ENCODE measurements at places on chromosomes 6 and 20.

- no peak for DNase-seq
Measured at GRCh38 chr6:142721215-142721920, 223.6 kb downstream of the HIVEP2 start.

DNA sequence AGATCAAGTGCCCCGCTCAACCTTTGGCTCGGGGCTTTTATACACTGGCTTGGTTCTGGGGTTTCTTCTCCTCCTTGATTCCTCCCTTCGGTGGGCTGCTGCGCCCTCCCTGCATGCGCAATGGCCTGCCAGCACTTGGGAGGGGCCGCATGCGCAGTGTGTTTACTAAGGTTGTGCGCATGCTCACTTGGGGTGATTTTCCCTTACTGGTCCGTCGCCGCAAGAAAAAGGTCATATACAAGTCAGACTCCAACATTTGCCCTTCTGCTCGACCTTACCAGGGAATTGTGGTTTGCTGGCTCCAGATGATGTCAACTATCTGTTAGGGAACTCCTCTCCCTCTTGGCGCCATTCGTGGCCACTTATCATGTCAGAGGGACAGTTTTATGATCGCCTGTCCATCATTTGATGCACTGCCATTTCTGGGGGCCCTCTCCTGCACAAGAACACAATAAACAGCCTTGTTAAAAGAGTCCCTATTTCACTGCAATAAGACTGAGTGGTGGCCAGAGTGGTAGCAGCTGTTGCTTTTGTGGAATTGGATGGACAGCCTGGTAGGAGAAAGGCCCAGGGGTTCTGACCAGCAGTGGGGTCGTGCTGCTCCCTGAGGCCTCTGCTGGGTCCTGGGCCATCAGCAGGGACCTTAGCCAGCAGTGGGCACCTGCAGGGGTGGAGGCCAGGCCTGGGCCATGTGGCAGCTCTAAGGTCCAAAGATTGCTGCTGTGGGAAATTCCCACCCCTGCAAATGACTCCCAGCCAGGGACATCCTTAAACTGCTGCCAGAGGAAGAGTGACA, 2.8 kb upstream of the LBP start:
- no peak for DNase-seq

DNA sequence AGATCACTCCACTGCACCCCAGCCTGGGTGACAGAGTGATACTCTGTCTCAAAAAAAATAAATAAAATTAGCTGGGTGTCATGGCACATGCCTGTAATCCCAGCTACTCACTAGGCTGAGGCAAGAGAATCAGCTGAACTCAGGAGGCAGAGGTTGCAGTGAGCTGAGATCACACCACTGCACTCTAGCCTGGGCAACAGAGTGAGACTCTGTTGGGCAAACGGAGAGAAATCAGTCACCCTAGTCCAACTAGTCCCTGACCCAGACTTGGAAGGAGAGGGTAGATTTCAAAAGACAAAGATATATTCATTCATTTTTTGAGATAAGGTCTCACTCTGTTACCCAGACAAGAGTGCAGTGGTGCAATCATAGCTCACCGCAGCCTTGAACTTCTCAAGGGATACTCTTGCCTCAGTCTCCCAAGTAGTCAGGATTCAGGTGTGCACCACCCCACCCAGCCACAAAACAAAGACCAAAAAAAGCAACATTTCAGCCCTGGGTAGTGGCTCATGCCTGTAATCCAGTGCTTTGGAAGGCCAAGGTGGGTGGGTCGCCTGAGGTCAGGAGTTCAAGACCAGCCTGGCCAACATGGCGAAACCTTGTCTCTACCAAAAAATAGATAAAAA, 26.2 kb upstream of the NCOA3 start:
- no peak for DNase-seq

DNA sequence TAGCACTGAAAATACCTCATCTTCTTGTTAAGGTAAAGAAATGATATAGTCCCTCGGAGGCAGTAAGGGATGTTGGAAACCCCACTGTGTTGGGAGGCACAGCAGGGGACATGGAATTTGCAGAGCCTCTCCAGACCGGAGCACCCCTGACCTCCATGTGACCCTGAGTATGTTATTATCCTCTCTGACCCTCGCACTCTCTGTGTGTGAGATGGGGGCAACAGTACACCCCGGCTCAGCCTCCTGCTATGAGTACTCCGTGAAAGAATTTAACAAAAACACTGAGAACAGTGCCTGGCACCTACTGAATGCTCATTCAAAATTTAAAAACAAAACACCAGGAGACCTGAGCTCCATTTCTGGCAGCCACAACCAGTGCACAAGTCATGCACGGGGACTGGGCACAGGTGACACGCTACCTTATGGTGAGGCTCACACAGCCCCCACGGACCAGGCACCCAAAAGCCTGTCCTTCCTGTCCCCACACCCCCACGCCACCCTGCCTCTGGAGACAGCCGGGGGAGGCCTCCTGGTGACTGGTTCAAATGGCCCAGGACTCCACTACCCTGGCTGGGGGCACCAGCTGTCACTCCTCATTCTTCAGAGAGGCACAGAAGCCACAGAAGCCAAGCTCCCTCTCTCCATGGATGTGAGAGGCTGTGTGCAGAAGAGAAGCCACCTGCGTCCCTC, 6.1 kb downstream of the NINL start:
- DNase-seq = no peak

GRCh38 chr6:168418711-168419121, 22.3 kb upstream of the SMOC2 start:
- no peak for DNase-seq

DNA sequence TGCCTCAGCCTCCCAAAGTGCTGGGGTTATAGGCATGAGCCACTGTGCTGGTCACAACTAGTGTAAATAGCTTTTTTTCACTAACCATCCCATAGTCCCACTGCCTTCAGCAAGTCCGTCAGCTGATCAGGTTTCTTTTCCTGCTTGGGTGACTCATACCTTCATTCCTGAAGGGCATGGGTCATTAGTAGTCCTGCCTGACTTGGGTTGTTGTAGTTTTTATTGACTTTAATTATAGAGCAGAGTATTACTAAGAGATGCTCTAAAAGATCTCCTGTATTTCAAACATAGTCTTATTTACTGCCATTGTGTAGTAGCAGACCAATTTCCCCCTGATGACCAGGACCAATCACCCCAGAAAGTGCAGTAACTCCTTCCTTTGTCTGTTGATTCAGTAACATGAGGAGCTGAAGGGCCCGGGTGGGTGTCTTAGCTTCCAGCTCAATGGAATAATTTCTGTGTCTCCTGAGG, 25.8 kb downstream of the HLA-C start:
- DNase-seq = no peak

GRCh38 chr6:137547186-137547585, 53.0 kb upstream of the OLIG3 start:
- DNase-seq = no peak

- no peak for DNase-seq
Measured at GRCh38 chr6:64590965-64591675, 955.5 kb downstream of the PHF3 start.

DNA sequence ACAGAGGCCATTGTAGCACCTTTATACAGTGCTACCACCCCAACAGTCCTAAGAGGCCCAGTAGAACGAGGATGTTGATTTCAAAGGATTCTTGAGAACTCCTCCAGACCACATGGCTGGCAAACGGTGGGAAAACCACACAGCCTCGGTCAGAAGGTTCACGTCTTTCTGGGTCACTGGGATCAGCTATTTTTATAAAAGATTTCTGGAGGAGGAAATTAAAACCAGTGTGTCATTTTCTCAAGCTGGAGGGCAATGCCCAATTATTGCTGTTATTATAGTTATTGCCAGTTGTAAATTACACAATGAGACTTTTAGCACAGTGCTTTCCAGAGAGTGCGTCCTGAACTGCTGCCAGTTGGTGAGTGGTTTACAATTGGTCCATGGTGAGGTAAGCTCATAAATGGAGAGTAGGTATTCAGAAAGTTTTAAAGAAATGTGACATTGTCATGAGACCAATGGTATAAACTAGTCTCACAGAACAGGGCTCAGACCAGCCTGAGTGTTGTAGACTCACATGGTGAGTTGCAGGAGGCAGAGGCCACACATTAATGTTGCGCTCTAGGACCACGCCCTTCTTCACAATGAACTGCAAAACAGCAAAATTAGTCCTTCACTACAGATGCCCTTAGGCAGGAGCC, 8.4 kb upstream of the PPP1R14C start:
- no peak for DNase-seq

DNA sequence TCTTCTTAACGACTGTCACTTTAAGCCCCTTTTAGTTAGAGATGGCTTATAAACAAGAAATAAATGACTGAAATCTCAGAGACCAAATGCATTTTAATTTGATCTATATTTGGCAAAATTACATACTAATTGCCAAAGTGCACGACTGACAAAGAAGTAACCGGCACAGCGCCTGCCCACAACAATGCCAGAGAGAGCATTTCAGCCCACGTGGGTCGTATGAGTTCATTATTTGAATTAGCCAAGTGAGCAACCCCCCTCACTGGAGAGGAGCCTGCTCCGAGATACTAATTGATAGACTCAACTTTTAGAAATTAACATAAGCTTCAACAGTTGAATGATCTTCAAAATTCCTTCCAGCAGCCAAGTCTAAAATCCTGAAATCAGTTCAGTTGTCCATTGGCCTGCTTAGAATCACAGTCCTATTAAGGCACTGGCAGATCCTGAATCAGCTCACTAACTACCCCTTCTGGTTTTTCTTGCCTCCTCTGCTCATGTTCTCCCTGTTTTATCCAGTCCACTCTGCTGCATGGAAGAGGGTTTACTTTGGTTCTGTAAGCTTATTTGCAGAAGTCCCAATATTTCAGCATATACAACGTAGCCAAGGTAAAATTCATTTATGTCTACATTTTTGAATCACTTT, 519.1 kb upstream of the AGPAT4 start:
- no peak for DNase-seq

GRCh38 chr20:31819083-31819784, at the start of gene MYLK2:
MYLK2 (plus strand) TSS chr20:31819356; CDS start chr20:31819581, 225 bp downstream.
- DNase-seq = no peak

- no peak for DNase-seq
Measured at GRCh38 chr6:43331891-43332290, 23.3 kb upstream of the CRIP3 start.

- no peak for DNase-seq
Measured at GRCh38 chr6:170122651-170123050, 168.2 kb downstream of the DLL1 start.

DNA sequence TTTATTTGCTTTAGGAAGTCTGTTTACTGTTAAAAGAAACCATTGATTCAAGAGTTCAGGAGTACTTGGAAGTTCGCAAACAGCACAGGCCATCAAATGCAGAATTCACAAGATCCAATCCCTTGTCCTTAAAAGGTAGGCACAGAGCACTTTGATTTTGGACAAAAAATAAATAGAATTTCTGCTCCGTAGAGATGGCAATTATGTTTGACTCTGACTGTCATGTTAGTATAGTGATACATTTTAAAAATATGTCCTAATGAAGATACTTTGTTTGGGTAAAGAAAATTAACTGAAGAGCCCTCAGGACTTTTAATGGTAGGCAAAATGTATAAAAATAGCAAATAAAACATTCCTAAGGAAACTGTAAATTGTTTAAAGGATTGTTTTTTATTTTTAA, 113.1 kb downstream of the JAG1 start:
- DNase-seq = no peak

DNA sequence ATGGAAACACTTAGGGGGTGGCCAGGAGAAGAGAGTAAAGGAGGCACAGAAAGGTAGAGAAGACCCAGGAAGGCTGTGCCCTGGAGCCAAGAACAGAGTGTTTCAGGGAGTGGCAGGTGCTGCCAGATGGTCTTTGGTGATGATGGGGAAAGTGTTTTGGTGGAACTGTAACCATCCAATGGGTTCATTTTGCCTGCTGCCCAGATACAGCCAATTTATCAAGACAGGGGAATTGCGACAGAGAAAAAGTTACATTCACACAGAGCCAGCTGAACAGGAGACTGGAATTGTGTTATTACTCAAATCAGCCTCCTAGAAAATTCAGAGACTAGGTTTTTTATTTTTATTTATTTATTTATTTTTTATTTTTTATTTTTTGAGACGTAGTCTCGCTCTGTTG, 5.2 kb downstream of the ZNF341 start:
- no peak for DNase-seq

DNA sequence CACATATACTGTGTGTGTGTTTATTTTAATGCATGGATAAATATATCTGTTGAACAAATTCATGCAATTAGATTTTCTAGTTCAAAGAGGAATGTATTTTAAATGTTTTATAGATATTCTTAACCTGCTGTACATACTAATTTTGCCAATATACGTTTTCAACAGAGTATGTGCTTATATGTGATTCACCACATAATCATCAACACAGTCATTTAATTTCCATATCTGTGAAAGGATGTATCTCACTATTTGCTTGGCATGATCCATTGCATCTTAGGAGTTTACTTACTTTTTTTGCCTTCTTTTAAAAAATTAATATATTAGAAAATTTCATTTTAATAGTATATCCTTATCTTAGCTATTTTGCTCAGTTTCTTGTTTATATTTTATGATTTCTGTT, 902.3 kb upstream of the CITED2 start:
- no peak for DNase-seq

DNA sequence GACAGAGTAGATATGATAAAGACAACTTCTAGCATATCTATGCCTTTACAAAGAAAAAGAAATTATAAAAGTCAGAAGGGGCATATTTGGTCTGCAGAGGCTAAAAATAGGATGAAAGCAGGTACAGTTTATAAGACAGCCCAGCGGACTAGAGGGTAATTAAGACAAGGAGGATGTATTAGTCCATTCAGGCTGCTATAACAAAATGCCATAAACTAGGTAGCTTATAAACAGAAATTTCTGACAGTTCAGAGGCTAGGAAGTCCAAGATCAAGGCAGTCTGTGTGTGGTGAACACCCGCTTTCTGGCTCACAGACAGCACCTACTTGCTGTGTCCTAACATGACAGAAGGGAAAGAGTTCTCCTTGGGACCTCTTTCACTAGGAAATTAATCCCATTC, 5.7 kb downstream of the HBS1L start:
- DNase-seq = no peak

All from CD8-positive, alpha-beta memory T cell (primary cell).